ENCODE measurements at places on chromosomes 7 and 10.

DNA sequence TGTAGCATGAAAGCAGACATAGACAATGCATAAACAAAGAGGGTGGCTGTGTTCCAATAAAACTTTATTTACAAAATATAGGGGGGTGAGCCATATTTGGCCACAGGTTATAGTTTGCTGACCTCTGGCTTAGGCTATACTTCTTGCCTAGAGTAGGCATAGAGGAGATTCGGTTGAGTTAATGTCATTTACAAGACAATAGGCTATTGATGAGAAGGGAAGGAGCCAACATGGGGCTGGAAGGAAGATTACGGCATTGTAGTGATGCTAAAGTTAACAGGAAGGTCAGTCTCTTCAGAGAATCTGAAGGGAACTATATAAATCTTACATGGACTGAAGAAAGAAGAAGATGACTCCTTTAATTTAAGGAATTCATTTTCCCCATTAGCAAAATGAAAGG, 463.5 kb downstream of the HTR7 start:
- DNase-seq, result no peak

DNA sequence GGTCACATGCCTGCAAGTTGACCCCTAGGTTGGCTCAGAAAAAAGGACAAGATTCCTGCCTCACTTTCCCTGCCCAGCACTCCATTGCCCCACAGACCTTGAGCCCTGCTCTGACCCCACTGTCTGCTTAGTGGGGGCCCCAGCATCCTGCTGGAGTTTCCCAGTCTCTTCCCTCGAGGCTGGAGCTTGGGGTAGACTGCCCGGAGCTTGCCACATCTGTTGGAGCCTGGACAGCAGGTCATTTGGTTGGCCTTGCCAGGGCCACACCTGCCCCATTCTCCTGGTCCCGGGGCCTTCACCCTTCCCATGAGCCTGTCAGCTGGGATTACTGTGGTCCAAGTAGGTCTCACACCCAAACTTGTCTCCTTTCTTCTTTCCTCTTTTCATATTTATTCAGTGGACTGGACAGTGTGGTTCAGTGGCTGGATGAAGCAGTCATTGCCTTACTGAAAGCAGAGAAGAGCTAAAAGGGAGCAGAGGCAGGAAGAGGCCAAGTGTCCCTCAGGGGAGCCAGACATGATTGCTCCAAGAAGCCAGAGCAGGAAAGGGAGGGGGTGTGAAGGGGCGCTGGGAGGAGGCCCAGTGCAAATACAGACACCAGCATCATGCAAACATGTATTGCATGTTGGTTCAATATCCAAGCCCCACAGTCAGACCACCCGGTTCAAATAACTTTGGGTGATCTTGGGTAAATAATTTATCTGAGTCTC, 56.2 kb upstream of the CACUL1 start:
- peak; percentile 41 for DNase-seq

GRCh38 chr10:24383681-24384106, 174.8 kb downstream of the KIAA1217 start:
- peak; percentile 93 for DNase-seq

GRCh38 chr7:96346293-96346953, 24.5 kb upstream of the SLC25A13 start:
- no peak for DNase-seq

- no peak for DNase-seq
Measured at GRCh38 chr10:119177708-119178371, 772 bp downstream of the PRDX3 start.

GRCh38 chr10:7320072-7320471, 90.8 kb downstream of the SFMBT2 start:
- DNase-seq, result no peak

GRCh38 chr10:93379731-93380575, 102.2 kb downstream of the MYOF start:
- DNase-seq, result no peak

DNA sequence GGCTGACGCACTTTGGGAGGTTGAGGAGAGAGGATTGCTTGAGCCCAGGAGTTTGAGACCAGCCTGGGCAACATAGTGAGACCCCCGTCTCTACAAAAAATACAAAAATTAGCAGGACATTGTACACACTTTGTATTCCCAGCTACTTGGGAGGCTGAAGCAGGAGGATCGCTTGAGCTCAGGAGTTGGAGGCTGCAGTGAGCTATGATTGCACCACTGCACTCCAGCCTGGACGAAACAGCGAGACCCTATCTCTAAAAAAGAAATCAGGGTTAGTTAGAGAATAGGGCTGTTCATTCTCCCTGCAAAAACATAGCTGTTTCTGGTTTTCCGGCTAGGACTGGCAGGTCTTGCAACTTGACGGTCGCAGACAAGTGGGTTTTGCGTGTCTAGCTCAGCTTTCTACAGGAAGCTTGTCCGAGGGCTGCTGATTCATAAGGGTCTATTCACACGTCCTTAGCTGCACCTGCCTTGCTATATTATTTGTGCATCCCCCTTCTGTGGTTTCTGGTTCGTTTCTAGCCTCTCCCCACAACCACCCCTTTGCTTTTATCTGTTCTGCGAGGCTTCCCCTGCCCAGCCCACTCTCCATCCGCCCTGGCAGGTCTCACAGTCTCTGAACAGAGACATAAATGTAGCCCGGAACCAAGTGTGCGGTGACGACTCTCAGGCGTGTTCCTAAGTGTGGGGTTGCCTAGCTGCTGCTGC, 10.7 kb downstream of the AMZ1 start:
- DNase-seq, result no peak

DNA sequence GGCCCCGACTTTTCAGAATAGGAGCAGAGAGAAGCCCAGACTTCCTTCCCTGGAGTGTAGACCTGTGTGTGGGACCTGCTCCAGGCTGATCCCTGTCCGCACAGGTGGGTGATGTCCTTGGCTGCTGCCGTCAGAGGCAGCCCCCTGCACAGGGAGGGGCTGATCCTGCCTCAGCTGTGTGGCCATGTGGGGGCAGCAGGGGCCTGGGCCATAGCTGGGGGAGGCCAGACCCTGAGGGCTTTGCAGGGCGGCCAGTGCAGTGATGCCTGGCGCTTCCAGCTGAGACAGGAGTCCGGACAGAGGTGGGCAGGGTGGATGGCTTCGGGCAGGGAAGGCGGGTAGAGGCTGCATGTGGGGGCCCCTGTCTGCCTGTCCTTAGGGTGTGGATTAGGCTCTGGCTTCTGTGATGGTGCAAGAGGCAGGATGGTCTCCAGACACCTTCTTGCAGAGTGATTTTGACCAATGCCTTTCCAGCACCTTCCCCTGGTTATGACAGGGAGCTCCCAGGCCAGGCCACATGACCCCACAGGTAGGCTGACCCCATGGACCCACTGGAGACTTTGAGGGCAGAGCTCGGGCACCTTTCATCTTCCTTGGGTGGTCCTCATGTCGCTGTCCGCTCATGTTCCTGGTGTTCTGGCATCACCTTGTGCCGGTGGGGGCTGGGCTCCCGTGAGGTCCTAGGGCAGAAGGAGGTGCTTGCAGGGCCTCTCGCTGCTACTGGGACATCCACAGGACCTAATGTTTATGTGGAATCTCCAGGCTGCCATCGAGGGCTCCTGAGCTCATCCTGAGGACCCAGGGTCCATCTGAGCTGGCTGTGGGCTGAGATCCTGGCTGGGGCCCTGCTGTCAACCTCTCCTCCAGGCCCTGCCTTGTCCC, 141.5 kb downstream of the ADCY1 start:
- DNase-seq, result no peak

Data from right forelimb (tissue), 1 donor.